ENCODE measurements at places on chromosomes 11 and 22.

DNA sequence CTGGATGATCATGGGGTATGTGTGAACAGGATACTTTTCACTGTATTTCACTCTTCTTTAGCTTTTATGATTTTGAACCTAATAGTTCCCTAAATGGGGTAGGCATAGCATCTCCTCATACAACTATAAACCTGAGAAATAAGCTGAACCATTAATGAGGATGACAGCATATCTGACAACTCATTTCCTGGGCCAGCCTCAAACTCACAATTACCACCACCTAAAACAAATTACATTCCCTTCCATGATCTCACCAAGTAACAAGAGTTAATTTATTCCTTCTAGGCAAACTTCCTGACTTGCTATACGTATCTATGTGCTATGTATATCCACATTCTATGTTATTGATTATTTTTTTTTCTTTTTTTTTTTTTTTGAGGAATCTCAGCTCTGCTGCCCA lies 23.0 kb downstream of the SIK3 start:
- no peak for DNase-seq

DNA sequence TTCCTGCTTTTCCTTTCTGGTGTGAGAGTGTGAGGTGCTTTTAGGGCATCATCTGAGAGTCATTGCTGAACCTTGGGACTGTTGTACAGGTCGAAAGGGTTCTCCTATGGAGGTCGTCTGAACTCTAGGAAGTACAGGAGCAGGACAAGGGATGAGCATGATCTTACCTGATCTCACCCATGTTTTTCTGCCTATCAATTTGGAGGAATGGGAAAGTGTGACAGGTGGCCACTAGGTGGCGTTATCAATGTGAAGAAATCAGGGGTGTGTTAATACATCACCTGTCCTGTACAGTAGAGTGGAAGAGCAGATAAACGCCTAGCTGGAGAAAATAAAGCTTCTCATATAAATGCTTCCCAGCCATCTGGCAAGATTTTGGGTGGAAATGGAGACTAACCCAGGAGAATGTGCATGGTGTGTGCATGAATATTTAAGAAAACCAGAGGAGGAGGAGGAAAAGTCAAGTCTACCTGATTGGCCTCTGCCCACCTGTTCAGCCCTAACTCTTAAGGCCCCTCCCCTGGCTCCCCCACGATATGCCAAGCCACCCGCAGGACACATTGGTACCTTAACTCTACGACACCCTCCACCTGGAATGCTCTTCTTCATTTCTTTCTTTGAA lies 72.0 kb upstream of the NARS2 start:
- peak; percentile 32 for DNase-seq

GRCh38 chr11:132147464-132147863 lies 777.0 kb downstream of the NTM start:
- DNase-seq, result no peak

DNA sequence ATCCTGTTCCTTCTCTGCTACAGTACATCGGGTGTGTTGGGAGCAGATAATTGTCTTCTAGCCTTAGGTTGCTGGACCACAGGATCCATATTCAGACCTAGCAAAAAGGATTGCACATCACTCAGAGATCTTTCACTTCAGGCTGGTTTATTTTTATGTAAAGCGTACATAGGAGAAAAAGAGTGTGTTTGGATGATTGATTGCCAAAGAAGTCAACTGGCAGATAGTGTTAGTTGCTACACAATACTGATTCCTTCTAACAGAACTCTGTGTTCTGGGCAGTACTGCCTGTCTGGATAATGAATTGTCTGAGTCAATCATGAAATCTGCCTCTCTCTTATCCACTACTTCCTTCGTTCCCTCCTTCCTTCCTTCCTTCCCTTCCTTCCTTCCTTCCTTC lies 31.0 kb upstream of the PGM2L1 start:
- no peak for DNase-seq

DNA sequence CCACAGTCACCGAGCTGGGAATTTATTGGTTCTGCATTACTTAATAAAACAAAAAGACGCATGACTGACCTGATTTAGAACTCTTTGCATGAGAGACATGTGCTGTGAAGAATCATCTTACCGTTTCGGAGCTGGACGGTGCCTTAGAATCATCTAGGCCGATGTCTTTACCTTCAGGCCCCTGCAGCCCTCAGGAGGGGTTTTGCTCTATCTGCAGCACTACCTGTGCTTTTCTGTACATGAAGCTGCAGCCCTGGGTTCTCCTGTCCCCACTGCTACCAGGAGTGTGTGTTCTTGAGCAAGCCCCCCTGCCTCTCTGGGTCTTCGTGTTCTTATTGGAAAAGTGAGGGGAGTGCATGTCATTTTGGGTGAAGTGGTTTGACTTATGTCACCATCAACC lies 94.0 kb upstream of the OR4B1 start:
- DNase-seq, result no peak

GRCh38 chr22:47381240-47381639 lies 618.8 kb downstream of the TBC1D22A start:
- no peak for DNase-seq

DNA sequence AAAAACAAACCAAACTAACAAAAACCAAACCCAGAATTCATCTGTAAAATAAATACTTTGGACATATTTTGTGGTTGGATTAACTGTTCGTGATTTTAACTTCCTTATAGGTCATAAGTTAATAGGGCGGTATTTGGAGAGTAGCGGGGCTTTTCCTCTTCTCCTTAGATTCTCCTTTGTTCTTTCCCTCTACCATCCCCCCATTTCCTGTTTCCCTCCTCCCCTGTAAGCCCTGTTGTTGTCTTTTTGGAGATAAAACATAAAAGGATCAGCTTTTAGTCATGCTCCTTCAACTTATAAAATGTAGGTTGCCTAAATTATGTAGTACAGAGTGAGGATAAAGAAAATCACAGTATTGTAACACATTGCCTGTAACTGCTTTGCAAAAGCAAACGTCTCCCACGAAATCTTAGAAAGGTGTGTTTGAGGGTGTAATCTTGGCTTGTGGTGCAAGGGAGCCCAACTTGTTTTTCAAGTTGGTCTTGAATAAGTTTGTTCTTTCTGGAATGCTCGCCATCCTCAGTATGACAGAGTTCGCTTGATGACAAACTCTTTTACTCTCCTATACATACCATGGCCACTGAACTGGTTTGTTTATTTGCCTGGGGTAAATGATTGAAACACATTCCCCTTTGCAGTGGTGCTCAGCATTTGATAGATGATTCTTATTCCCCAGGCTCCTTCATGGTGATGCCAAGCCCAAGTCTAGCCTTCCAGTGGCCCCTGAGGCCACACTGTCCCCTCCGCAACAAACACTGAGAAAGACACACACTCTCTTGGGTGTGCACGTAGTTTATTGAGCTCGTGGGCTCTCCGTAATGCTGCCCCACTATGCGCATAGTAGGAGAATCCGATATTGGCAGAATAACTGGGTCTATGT lies 49.4 kb downstream of the TEAD1 start:
- DNase-seq, result no peak

GRCh38 chr11:9952511-9953196 lies 288.8 kb downstream of the SWAP70 start:
- no peak for DNase-seq

- no peak for DNase-seq
Observed at GRCh38 chr11:59152312-59152951, 9.8 kb downstream of the FAM111A start.

DNA sequence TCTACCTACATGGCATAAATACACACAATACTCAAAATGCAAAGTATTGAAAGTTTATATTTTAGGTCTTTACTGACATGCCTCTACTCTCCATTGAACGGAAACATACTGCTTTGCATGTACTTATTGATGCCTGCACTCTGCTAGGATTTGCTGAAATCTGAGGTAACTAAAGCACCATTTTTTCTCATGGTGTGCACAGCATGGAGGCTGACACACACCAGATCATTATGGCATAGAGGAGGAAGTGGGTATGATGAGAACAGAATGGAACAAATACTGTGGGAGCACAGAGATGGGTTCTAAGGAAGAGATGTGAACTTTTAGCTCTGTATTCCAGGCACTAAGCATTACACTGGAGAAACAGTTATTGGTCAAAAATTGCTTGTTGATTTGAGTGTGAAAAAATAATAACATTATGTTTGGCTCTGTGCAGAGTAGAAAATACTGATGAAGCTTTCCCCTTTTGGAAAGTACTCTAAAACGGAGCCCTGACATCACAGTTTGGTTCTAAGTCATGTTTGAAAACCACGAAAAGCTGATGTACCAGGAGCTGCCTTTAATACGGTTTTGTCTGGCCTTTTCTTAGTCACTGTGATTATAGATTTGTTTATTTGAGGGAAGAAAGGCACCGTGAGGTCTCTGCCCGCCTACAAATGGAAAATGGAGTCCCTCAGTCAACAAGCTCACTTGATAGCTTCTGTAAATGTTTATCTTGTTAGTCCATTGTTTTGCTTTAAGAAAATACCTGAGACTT lies 5.6 kb downstream of the OR52R1 start:
- DNase-seq, result no peak

- peak; percentile 80 for DNase-seq
Observed at GRCh38 chr22:50082961-50083461, 2.2 kb downstream of the MLC1 start.

- no peak for DNase-seq
Observed at GRCh38 chr11:63558459-63559157, 4.6 kb downstream of the PLAAT2 start.

DNA sequence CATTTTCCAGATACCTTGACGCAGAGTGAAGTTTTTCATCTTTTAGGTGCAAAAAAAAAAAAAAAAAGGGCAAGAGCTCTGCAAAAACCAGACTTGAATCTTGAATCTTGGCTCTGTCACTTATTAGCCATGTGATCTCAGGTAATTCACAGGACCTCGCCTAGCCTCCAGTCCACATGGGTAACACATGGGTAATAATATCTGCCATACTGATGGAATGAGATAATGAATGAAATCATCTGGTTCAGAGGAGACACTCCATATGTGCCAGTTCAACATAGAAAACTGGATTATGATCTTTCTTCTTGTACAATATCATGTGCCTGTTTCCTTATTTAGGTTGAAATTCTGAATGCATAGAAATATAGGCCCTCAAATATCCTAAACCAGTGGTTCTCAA lies 8.6 kb upstream of the AMOTL1 start:
- no peak for DNase-seq

- DNase-seq, result no peak
Observed at GRCh38 chr11:109972939-109973338, 120.3 kb upstream of the ZC3H12C start.

- no peak for DNase-seq
Observed at GRCh38 chr22:48443680-48444079, 1384.0 kb downstream of the BRD1 start.

GRCh38 chr11:78010304-78010703 lies 12.8 kb downstream of the KCTD14 start:
- DNase-seq, result no peak

DNA sequence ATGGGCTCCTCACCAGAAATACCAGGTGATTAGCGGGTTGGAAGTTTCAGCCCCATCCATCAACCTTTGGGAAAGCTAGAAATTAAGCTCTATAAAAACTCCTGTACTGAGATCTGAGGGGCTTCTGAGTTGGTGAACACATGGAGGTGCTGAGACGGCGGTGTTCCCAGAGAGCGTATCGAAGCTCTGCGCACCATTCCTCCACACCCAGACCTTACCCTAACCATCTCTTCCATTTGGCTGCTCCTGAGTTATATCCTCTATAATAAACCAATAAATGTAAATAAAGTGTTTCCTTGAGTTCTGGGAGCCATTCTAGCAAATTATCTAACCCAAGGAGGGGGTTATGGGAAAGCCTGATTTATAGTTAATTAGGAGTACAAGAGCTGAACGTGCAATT lies 41.4 kb downstream of the TMEM123 start:
- DNase-seq, result no peak

- DNase-seq, result no peak
Observed at GRCh38 chr11:128239306-128239705, 348.1 kb downstream of the ETS1 start.

- no peak for DNase-seq
Observed at GRCh38 chr11:44598831-44599230, 33.4 kb downstream of the CD82 start.

DNA sequence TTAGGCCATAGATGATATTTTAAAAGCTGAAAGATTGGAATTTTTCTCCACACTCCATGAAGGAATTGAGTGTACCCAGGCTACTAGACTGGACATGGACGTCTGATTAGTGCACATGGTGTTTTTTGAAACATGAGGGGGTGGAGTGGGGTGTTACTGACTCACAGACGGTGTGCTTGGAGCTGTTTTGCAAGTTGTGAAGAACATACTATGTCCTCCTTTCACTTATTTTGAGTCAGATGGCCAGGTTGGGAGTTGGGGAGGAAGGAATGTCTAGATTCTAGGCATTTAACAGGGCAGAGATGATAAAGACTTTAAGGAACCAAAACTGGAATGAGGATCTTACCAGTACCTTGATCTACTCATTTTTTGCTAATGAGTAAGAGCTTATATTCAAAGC lies 158.1 kb upstream of the MTNR1B start:
- no peak for DNase-seq

DNA sequence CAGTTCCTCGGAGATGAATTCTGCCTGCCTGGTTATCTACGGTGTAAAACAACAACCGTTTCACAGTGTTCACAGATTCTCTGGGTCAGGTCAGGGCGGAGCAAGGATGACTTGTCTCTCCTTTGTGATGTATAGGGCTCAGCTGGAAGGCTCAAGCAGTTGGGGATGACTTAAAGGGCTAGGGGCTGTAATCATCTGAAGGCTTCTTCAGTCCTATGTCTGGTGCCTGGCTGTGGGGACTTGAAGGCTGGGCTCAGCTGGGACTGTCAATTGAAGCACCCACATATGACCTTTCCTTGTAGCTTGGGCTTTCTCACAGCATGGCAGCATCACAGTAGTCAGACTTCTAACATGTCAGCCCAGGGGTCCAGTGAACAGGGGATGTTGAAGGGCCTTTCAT lies 29.3 kb downstream of the EIF3F start:
- DNase-seq, result no peak

DNA sequence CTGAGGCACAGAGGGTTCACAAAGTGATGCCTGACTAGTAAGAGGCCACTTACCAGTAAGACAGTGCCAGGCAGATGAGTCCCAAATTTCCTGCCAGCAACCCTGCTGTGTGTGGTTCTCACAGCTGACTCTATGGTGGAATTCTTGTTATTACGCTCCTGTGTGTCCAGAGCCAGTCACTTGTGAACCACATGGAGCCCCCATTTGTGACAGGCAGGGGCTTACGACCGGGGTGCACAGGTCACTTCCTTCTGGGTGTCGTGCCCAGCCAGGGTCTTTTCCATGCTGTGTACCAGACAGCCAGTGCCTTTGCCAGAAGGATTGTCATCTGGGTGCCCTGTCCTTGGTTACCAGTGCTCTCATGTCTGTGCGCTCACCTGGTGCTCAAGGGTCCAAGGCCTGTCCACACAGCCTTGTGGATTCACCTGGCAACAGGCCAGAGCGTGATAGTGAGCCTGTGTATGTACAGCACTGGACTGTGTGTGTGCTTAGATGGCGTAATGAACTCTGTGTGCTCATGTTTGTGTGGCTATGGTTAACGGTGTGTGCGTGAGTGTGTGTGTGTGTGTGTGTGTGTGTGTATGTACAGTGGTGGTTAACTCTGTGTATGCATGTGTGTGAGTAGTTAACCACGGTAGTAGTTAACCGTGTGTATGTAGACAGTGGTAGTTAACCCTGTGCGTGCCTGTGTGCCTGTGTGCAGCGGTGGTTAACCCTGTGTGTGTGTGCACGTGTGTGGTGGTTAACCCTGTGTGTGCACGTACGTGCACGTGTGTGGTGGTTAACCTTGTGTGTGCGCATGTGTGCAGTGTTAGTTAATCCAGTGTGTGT lies 18.6 kb downstream of the GRAMD4 start:
- no peak for DNase-seq

GRCh38 chr11:65084598-65085375 lies 765 bp downstream of the ZFPL1 start:
- DNase-seq, result no peak
